Left lung (tissue), 14 donors: ENCODE measurements at places on chromosomes 5 and 9. TPM values are rescaled to one million over a fixed set of nuclear protein-coding genes. Genes with fewer than 3 reads are reported as not detected.

DNA sequence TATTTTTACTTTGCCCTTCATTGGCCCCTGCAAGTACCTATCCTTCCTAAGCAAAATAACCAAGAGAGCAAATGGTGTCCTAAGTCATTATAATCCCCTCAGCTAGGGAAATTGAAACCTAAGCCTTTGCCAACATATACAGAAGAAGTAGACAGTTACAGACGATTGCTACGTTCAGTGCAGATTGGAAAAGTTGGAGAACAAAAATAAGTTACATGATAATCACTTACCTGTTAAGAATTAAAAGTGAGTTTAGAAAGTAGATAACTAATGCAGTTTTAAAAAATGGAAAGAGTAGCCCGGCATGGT lies 244.8 kb downstream of the MPDZ start:
- DNase-seq, result no peak

- no peak for DNase-seq
These were observed 26.2 kb downstream of the LHX2 start for GRCh38 chr9:124037790-124038189.

- DNase-seq, result no peak
These were observed 124.6 kb upstream of the MTAP start for GRCh38 chr9:21677834-21678233.

The C9orf57 gene
- total RNA-seq, result not detected

The CEL gene
- 1.1 TPM for total RNA-seq

The SV2C gene
- 0.37 TPM for total RNA-seq

GRCh38 chr5:44711901-44712300 lies 96.8 kb upstream of the MRPS30 start:
- DNase-seq, result no peak

DNA sequence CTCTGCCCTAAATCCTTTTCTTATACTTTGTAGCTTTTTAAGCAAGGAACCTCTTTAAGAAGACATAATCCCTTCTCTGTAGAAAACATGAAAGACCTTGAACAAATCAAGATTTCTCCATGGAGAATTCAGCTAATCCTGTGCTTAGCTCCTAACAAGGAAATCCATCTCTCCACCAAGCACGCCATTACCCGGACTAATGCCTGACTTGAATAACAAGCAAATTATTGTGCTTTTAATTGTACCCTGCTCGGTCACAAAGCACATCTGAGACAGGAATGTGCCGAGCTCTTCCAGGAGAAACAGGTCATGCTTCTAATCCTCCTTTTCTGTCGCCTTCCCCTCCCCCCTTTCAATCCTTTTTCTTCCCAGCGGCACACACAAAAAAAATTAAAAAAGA lies 141.3 kb downstream of the PSAT1 start:
- DNase-seq, result no peak

DNA sequence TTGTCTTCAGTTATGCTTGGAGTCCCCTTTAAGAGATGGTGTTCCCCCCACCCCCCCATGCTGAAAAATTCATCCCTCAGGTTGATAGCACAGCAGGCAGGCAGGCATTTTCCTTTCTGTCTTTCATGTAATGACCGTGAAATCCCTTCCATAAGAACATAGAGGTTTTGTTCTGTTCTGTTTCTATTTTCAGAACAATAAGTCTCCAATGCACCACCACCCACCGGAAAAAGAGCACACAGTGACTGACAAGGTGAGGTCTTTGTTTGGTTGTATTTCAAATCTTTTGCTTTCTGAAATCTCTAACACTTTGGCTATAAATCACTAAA lies 52.4 kb downstream of the DMRT2 start:
- no peak for DNase-seq

The CER1 gene
- not detected for total RNA-seq

GRCh38 chr9:130411566-130411915 lies 33.2 kb upstream of the ASS1 start:
- peak; percentile 77 for DNase-seq

The TMEM215 gene
- not detected for total RNA-seq

- no peak for DNase-seq
These were observed 599.3 kb upstream of the TLE4 start for GRCh38 chr9:78972303-78972999.

DNA sequence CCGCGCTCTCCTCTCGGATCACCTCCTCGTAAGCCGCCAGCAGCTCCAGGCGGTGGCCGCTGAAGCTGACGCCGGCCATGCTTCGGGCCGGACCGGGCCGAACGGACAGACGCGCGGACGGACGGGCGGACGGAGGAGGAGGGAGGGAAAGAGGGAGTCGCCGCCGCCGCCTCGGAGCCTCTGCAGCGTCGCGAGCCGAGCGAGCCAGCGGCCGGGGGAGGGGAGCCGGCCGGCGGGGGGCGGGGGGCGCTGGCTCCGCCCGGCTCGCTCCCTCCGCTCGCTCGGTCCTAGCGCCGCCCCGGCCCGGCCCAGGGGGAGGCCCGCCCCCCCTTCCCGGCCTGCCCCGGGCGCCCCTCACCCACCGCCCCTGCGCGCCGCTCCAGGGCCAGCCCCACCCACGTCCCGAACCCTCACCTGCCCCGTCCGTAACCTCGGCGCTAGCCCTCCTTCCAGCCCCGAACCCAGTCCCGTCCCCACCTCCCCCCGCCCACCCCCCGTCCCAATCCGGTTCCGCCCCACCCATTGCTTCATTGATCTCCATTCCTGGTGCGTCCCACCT lies at the start of gene DBN1:
TSS of gene DBN1 (minus strand) at position 192 of the 559 bp plus-strand sequence. CDS start at position 79, 113 bp downstream.
- no peak for DNase-seq

The PCDHB13 gene
- 2.1 TPM for total RNA-seq

The ADAMTS12 gene
- 34.4 TPM for total RNA-seq

GRCh38 chr5:119435436-119436132 lies 16.7 kb upstream of the HSD17B4 start:
- DNase-seq, result peak; percentile 83

The RBM18 gene
- total RNA-seq, result 17.8 TPM

The PCDHGB7 gene
- total RNA-seq, result 10.8 TPM

The GPR150 gene
- total RNA-seq, result 0.16 TPM

DNA sequence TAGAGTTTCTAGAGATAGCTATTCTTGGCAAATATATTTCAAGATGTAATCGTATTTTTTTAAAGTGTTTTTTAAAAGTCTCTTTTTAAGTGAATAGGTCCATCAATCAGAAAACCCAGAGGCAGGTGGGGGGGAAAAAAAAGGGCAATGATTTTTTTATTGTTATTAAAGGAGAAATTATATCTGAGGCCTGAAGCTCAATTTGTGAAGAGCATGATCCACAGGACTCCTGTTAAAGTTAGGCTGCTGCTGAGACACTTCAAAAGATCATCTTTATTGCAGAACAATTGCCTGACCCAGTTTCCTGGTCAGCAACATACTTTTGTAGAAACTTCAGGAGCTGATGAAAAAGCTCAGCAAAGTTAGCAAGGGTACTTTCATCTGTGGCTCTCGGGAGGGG lies 326.2 kb downstream of the RASEF start:
- no peak for DNase-seq

The TMOD1 gene
- 2.5 TPM for total RNA-seq

GRCh38 chr5:180140079-180140554 lies 68.6 kb upstream of the RNF130 start:
- DNase-seq, result no peak

GRCh38 chr5:95723632-95724369 lies 7.3 kb upstream of the RHOBTB3 start:
- DNase-seq, result no peak

GRCh38 chr5:171447226-171447625 lies 27.8 kb downstream of the FGF18 start:
- DNase-seq, result no peak

GRCh38 chr5:1000329-1000728 lies 8.3 kb upstream of the NKD2 start:
- DNase-seq, result peak; percentile 39

GRCh38 chr5:167916706-167917105 lies 374.7 kb upstream of the WWC1 start:
- DNase-seq, result no peak

- DNase-seq, result no peak
These were observed 73.4 kb upstream of the FBXW11 start for GRCh38 chr5:172079876-172080275.

- no peak for DNase-seq
These were observed 9.0 kb downstream of the CCDC69 start for GRCh38 chr5:151214614-151215545.

The BRINP1 gene
- 0.42 TPM for total RNA-seq

The BAAT gene
- 1.0 TPM for total RNA-seq

GRCh38 chr9:131755541-131756198 lies 15.8 kb upstream of the RAPGEF1 start:
- peak; percentile 89 for DNase-seq

The ALDH7A1 gene
- 54.3 TPM for total RNA-seq

GRCh38 chr5:76166886-76167576 lies 83.8 kb downstream of the SV2C start:
- DNase-seq, result no peak

DNA sequence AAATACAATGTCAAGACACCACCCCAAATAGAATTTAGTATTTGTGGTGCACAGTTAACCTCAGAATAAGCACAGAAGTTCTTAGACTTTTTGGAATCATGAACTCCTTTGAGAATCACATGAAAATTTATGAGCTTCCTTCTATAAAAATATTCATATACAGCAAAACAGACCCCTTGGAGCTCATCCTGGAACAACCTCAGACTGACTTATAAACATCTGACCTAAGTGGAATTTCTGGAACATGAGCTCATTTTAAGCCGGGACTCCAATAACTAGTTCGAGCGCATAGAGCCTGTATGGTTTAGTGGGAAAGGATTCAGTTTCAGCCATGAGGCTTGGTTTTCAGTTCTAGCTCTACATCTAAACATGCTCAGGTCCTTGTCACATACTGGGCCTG lies 192.3 kb downstream of the DEPDC1B start:
- DNase-seq, result no peak

DNA sequence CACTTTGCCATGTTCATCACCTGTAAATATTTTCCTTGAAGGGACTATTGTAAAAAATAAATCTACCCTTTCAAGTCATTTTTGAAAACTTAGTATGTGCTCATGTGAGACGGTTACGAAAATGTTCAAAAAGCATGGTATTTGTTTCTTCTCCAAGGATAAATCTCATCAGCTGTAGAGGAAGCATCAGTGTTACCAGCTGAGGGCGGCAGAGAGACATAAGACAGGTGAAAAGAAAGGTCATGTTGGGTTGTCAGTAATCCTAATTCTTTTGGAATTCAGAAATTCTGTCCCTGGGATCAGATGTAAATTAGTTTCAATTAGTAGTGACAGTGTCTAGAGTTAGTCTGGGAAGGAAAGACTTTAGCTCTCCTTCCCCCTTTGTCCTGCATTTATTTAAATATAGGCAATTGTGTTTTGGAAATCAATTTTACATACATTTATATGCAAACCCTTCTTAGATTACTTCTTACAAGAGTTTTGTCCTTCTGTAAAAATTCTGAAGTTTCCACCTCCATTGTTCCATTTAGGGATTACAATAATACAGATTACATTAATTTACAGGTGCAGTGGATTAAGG lies 791.9 kb upstream of the CDH6 start:
- DNase-seq, result no peak

- DNase-seq, result no peak
These were observed 34.0 kb downstream of the BOD1 start for GRCh38 chr5:173582216-173583111.

The FCN2 gene
- total RNA-seq, result not detected

GRCh38 chr5:4896328-4896727 lies 243.8 kb upstream of the ADAMTS16 start:
- no peak for DNase-seq

The STK32A gene
- total RNA-seq, result 22.5 TPM

DNA sequence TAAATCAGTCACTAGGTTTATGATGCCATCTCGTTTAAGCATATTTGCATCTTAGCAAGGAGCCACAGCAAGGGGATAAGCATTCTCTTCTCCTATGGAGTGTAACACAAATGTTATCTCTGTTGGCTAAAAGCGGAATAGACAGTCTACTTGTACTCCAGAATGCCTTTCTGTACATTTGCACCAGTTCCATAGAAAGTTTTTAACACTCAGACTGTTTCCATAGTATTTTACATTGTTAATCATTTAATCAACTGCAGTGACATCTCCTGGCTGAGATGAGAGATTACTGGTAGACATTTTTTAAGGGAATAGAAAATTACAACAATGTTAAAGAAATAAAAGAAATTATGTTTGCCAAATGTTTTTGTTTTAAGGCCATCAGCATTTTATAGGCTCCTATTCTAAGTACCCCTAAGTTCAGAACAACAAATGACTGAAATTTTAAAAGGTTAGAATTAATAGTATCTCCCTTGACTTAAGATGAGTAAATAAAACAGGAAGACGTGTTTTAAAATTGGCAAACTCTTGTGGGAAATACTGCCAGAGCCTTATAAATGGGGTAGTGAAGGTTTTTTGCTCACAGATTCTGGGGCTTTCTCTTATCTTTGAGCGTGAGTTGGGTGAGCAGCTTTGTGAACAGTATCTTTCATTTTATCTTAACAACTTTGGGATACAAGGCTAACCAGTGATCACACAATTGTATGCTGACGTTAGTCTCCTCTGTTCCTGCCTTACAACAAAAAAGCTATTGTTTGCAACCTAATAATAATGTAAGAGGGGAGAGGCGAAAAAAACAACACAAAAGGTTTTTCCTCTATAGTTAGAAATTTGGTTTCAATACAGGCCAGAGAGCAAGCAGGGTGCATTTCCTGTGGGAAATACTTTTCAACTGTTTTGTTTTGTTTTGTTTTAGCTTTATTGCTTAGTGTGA lies 294.3 kb downstream of the FBXL7 start:
- no peak for DNase-seq

The NR6A1 gene
- total RNA-seq, result 4.1 TPM

The TLE1 gene
- 15.1 TPM for total RNA-seq

- no peak for DNase-seq
These were observed 41.6 kb upstream of the FST start for GRCh38 chr5:53438486-53439472.
